ENCODE measurements at places on chromosomes 3 and 15.
A peak's percentile ranks its signal among the peaks of the same experiment; 100 is the strongest.

DNA sequence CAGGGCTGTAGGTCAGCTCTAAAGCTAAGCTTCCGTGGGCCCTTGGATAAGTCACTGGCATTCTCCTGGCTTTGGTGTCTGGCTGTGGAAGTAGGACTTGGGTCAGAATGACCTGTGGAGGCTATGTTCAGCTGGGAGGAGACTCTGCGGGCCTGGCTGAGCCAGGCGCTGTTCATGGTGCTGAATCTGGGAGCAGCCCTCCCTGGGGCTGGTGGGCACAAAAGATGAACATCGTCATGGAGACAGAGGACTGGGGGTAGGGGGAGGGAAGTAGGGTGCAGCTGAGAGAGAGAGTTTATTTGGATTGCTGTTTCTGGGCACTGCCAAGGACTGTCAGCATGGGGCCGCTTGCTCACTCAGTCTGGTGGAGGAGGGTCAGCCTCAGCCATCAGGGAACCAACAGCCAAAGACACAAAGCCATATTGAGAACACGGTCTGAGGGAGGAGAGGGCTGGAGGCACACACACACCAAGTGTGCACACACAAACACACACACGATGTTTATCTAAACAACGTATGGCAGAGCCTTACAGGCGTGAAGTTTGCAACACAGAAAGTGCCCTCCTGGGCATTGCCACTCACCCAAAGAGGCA lies 120.7 kb upstream of the LINGO1 start:
- DNase-seq, result peak; percentile 46

DNA sequence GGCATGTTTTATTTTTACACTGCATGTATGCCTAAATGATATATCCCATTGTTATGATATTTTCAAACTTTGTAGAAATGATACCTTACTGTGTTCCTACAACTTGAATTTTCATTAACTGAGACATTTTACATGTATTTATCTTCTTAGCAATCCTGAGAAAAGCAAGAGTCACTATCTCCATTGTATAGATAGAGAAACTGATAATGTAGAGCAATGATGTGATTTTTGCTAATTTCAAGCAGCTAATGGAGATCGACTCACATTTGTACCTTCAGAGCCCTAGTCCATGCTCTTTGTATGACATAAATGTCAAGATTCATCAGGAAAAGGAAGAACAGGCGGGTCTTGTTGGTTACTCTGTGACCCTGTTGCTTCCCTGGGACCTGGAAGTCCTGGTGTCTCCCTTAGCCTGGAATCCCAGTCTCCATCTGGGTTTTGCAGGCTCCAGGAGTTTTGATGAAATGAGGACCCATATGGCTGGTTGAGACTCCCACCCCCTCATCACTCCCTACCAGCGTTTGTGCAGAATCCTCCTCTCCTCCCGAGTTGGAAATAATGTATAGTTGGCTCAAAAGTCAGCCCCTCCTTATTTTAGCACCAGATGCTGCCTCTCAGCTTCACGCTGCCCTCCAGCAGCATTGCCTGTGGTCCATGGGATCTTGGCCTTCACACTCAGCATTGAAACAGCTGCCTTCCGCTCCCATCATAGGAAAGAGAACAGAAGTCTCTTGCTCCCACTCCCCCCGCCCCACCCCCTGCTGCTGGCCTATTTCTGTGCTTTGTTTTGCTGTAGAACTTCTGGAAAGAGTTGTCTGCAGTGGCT lies 67.1 kb downstream of the APBA2 start:
- no peak for DNase-seq

- no peak for DNase-seq
Measured at GRCh38 chr15:100824211-100824610, 55.4 kb upstream of the ALDH1A3 start.

DNA sequence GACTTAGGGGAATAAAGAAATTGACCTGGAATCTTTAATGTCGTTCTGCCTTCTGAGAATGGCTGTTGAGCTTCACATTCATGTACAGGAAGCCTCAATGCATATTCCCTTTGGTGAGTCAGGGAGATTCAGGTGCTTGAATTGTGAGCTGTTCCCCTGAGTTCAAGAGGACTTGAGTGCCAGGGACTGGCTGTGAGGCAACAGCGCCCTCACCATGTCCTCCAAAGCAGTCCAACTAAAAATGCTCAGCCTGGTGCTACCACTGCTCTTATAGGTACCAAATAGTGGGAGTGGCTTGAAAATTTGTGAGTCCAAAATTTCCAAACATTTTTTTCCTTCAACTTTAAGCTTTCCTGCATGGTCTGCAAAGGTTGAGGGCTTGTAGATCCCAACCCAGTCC lies 54.1 kb downstream of the LEO1 start:
- no peak for DNase-seq

- DNase-seq, result no peak
Measured at GRCh38 chr15:23860290-23861245, 173.5 kb upstream of the NDN start.

Data from AG08396 (cell line).